ENCODE measurements at places on chromosomes 3 and 15.

DNA sequence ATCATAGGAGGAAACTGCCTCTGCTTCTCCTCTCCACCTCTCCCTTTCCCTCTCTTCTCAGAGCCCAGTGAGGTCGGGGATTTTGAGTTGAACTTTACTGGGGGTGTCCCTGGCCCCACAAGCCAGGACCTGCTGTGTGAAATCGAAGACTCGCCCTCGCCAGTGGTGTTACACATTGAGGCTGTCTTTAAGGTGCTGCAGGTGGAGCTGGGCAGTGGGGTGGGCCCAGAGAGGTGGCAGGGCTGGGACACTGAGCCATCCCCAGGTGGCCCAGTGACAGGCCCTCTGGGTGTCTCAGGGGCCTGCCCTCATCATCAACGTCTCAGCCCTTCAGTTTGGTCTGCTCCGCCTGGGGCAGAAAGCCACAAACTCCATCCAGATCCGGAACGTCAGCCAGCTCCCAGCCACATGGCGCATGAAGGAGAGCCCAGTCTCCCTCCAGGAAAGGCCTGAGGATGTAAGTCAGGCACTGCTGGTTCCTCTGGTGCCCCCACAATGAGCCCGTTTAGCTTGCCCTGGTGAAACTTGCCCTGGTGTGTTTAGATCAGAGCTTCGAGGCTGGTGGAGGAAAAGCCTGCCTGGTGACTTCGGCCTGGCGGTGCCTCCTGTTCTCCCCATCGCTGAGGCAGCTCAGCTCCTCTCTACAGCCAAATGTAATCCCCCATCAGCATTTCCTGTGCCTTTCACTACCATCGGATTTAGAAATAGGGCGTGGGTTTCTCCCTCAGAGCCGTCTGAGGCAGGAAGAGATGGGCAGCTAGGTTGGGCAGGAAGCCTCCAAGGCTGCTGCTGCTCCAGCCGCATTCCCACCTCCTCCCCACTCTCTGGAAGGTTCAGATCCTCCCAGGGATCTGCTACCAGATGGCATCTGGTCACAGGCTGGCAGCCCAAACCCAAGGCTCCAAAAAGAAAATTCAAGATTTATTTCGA lies 39.2 kb downstream of the ACAA1 start:
- DNase-seq = no peak

- DNase-seq = no peak
These were observed 205.8 kb downstream of the ALCAM start for GRCh38 chr3:105572501-105572900.

DNA sequence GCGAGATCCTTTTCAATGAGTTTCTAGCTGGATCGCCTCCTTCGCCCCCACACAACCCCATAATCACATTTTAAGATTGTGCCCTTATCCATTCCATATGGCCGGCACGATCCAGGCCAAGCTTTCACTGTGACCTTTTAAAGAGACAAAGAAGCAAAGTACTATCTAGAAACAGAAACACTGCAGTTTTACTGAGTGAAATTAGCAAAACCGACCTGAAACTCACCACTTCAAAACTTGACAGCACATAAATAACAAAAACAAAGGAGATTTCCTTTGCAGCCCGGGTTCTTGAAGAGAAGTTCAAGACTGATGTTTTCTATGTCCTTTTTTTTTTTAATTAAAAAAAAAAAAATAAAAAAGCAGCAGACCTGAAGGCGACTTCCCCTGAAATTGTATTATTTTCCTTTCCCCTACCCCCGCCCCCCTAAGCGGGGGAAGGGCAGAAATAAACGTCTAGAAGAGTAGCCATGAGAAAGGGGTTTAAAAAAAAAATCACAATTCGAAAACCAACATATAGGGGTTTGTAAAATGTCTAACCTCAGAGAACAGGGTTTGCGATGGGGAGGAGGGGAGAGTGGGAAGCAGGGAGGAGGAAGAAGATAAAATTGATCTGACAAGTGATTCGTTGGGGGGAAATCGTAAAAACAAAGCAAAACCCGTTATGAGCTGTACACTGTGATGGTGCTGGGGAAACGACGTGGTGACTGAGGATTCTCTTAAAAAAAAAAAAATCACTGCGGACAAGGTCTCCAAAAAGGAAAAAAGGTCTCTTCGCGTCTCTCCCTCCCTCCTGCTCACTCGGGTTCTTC lies 1.5 kb downstream of the SATB1 start:
- peak; percentile 28 for DNase-seq

DNA sequence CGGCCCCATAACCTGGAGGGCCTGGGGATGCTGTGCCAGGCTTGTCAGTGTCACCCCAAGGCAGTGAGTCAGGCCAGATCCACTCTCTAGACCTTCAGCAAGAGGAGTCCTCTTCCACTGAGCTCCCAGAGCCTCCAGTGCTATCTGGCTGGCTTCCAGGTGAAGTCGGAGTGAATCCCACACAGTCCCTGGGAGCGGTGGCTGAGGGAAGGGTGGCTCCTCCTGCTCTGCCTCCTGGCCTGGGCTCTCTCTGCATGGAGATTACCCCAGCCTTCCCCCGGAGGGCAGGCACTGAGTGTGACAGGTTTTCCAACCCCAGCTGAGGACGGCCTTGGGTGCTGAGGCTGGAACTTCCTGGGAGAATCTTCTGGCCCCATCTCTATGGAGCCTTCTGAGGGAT lies 82.7 kb downstream of the EPHB1 start:
- no peak for DNase-seq

DNA sequence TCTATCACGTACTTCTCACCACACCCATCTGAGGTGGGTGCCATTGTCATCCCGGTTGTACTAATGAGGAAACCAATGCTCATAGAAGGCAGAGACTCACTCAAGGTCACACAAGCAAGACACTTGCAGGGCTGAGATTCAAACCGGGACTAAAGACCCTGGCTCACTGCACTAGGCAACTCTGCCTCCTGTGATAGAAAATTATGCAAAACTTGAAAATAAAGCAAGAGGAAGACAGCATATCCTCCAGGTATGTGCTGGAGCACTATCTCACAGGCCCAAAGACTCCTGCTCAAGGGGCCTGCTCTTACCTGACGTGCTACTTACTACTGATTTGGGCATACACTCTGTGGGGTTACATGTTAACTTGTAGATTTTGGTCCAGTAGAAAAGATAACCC lies 25.6 kb downstream of the ANXA2 start:
- DNase-seq = no peak

DNA sequence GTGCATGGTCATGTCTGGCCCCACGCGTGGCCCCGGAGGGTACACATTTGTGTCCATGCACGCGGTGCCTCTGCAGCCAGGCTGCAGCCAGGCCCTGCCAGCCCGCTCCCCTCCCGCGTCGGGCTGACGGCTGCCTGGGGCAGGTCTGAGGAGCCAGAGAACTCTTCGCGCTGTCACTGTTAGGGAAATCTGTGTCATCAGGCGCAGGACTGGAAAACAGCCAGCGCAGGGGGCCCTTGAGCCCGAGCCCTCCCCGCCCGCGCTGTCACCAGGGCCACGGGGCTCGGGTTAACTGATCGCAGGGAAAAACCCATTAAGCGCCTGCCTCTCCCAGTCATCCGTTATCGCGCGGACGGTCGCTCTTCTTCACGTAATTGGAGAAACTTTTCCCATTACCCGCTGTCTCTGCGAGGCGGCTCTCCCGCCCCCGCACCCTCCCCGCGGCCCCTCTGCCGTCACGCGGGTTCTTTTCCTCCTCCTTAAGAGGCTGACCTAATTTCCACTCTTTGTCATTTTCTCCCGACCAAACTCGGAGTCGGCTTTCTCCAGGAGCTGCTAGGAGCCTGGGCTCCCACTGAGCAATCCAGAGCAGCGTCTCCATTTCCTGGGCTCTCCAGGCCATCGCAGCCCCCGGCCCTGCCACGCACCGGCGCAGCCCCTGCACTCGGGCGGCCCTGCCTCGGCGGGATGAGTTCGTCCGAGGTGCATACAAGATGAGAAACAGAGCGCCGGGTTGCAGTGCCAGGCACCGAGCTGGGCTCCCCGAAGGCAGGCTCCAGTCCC lies 57.5 kb upstream of the PRR23E start:
- peak; percentile 13 for DNase-seq

GRCh38 chr3:173055228-173055933 lies 85.7 kb downstream of the SPATA16 start:
- no peak for DNase-seq

GRCh38 chr3:138440596-138440995 lies 6.2 kb downstream of the ESYT3 start:
- DNase-seq = no peak

DNA sequence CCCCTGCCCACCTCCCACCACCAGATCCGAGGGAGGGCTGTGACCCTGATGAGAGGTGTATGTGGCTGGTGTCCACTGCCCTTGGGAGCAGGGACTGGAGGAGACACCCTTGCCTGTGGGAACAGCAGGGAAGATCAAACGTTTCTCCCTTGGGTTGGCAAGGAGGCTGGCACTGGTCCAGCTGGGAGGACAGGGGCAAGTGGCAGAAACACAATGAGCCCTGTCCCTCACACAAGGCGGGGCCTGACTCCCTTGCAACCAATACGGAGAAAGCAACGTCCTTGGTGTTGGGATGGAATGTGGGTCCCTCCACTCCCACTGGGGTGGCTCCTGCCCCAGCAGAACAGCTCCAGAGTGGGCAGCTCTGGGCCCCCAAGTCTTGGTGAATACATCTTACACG lies 5.2 kb downstream of the HYAL2 start:
- no peak for DNase-seq

GRCh38 chr15:98455904-98456303 lies 192.4 kb upstream of the IGF1R start:
- no peak for DNase-seq

DNA sequence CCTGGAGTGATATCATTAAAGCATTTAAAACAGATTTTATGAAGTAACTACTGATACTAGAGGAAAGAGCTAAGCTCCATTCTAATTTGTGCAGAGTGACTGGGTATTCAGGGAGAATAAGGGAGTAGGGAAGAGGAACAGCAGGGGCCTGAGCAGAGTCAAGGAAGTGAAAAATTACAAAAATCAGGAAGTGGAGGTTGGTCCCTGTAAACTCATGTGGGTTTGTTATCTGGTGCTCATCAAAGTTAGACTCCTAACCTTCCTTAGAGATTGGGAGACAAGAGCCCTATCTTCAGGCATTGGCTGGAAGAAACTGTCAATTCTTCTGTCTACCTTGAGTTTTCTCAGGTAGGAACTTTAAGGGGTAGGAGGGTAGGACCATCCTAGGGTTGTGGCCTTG lies 82.5 kb downstream of the NEK11 start:
- DNase-seq = no peak

DNA sequence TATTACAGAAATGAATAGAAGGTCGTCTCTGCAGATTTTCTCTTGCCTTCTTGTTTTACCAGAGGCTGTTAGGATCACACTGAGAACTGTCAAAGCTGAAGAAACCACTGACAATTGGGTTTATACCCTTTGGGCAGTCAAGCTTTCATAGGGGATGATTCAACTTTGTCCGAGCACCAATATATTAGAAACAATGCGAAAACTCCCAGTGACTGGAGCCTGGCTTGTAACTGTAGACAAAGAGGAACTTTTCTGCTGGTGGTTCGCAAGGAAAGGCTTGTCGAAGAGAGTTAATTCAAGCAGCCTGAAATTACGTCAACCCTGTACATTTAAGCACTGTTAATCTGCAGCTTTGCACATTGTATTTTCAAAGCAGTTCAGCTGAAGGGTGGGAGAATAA lies 193.2 kb upstream of the ZNF385D start:
- no peak for DNase-seq

GRCh38 chr3:187013159-187013716 lies 82.9 kb downstream of the ST6GAL1 start:
- DNase-seq = no peak

- DNase-seq = no peak
These were observed 429.9 kb downstream of the TBL1XR1 start for GRCh38 chr3:176767385-176767784.

DNA sequence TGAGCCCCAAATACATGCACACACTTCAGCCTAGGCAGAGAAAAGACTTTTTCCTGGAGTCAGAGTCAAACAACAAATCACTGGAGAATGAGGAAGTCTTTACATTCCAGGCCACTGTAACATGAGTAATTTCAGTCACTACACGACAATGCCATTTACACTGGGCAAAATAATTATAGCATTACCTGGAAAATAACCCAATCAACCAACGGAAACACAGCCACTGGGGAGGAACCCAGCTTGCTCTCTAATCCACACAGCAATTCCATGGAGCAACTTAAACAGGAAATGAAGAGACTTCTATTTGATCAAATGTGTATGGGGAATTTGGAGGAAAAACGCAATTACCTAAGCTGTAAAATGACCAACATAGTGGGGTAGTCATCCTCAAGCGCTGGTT lies 15.2 kb downstream of the FSTL1 start:
- no peak for DNase-seq

GRCh38 chr3:177817751-177818150 lies 620.5 kb upstream of the TBL1XR1 start:
- no peak for DNase-seq

DNA sequence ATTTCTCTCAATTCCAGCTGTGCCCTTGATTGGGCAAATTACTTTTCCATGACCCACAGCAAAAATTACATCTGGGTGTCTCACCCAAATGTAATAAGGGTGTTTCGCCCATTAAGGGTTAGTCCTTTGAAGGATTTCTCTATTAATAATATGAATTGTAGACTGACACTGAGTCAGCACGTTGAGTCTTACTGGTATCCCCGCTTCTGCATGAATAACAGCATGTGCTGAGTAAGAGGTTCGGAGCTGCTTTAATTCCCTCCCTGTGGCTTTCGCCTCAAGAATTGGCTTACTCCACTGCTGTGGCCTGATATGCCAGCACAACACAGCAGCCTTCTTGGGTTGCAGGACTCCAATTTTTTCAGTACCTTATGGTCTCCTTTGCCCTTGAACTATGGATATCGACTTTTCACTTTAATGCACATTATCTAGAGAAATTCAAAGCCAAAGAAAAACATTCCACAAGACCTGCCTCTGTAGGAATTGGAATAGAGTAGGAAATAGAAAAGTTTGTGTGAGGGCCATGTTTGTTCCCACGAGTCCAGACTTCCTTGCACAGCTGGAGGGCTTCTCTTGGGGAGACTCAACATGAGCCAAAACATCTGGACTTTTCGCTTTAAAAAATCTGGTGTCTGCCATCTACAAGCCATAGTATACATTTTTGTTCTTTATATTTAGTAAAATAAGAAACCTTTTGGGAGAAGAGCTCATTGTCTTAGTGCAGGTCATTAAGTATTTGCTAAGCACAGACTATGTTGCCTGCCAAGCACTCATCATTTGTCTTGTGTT lies 20.7 kb upstream of the ERC2 start:
- no peak for DNase-seq

- DNase-seq = no peak
These were observed 10.1 kb downstream of the SEMA7A start for GRCh38 chr15:74423431-74424257.

GRCh38 chr3:141421639-141422319 lies 53.5 kb downstream of the ZBTB38 start:
- no peak for DNase-seq

DNA sequence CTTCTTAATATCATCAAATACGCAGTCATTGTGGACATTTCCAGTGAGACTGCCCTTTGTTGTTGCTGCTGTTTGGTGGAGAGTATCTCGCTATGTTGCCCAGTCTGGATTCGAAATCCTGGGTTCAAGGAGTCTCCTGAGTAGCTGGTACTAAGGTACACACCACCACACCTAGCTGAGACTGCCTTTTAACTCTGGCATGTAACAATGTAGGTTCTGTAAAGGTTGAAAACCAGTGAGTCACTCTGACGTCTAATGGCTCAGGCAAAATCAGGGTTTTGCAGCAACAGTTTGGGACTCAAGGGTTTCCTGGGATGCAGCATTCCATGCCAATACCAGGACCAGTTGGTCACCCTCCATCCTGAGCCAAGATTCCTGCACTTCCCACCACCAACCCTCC lies 52.2 kb downstream of the AQP9 start:
- no peak for DNase-seq

GRCh38 chr3:27728195-27729087 lies 6.3 kb upstream of the EOMES start:
- no peak for DNase-seq

- no peak for DNase-seq
These were observed 159.1 kb upstream of the EOMES start for GRCh38 chr3:27880969-27881892.
